CD4-positive, CD25-positive, alpha-beta regulatory T cell (primary cell): ENCODE measurements at places on chromosomes 11 and 22. TPM values are rescaled to one million over a fixed set of nuclear protein-coding genes. Genes with fewer than 3 reads are reported as not detected.

Gene C11orf97
- total RNA-seq, result not detected

Gene TUBA8
- 2.3 TPM for total RNA-seq

Gene TRIM66
- 16.0 TPM for total RNA-seq

Gene TMA7B
- 13.0 TPM for total RNA-seq

Gene TENM4
- not detected for total RNA-seq
